Fibroblast of skin of right biceps (primary cell): ENCODE measurements at places on chromosomes 7 and 10.

DNA sequence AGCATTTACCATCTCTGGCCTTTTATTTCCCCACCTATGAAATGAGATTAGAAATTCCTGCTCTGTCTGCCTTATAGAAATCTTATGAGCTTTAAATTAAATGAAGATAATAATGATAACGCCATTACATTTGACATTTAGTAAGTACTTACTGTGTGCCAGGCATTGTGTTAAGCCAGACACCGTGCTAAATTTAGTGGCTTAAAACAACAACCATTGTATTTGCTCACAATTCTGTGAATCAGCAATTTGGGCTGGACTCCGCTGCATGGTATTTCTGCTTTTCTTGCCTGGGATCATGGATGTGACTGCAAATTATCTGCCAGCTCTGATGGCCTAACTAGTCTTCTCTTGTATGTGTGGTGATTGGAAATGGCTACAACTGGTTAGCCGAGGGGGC lies 56.4 kb upstream of the CCDC6 start:
- no peak for DNase-seq

DNA sequence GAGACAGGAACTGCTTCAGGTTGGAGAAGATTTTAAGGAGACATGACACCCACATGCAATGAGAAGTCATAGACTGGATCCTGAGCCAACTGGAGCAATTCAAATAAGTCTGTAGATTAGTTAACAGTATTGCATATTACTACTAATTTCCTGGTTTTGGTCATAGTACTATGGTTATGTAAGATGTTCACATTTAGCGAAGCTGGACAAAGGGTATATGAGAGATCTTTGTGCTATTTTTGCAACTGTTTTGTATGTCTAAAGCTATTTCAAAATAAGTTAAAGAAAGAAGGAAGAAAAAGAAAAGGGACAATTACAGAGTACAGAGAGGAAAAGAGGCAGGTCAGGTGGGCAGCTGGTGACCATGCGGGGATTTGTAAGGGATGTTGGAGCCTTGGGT lies 116.5 kb upstream of the SVIL start:
- DNase-seq, result no peak

DNA sequence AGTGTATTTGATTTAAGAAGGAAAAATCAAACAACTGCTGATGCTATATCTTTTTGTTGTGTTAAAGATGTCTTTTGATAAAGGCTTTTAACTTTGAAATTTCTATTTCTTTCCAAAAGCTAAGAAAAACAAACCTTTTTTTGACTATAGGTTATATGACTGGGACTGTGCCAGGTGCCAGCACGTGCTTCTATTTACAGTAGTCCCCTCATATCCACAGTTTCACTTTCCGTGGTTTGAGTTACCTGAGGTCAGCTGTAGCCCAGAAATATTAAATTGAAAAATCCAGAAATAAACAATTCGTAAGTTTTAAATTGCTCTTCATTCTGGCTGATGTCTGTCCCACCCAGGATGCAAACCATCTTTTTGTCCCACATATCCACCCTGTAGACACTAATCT lies 104.3 kb downstream of the BBS9 start:
- DNase-seq, result no peak

DNA sequence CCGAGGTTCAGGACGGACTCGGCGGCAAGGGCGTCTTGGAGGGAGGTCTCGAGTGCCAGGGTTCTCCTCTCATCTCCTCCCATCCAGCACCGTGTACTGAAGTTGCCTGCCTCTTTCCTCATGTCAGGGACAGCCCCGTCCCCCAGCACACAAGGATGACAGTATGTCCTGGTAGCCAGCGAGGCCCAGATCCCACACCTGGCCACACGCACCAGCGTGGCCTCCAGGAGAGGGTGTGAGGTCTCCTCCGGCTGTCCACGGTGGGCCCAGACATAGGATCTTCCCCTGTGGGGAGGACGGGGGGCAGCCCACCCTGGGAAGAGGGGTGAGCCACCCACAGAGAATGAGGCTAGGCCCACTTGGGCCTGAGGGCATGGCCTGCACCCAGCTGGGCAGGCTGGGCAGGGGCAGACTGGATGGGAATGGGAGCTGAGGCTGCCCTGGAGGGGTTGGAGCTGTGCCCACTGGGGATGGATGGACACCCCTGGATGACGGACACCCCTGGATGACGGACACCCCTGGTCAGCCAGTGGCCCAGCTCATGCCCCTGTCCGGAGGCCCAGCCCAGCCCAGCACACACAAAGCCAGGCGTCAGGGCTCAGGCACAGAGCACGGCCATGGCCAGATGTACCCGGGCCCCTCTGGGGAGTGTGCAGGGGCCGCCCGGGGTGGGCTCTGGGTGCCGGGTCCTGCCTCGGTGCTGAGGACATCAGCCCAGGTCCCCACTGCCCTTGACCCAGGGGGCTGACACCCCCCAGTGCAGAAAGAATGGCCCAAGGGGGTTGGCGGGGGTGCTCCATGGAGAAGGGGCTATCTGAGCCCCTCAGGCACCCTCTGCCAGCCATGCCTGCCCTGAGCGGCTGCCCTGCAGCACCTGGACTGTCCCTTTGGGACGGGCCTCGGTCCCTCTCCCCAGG lies 30.9 kb upstream of the CFAP46 start:
- DNase-seq, result no peak

- peak; percentile 98 for DNase-seq
Measured at GRCh38 chr10:133258818-133259601, 17.7 kb downstream of the ADAM8 start.

DNA sequence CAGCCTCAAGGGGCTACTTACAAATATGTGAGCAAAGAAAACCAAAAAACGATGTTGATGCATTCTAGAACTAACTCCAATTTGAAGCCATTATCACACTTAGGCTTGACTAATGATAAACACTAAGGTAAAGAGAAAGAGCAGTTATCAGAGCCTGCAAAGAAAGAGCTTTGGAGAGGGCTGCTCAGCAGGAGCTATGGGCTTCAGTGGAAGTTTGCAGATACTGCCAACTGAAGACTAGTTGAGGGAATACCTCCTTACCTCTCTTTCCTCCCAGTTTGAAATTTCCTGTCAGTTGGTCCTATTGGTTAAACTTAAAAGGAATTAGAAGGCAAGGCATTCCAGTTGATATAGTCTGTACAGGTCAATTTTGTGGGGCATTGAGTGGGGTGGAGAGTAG lies 498.1 kb upstream of the POT1 start:
- no peak for DNase-seq

GRCh38 chr7:115476671-115477181 lies 553.8 kb downstream of the TFEC start:
- no peak for DNase-seq

GRCh38 chr7:101486433-101487104 lies 123.9 kb downstream of the COL26A1 start:
- peak; percentile 56 for DNase-seq

GRCh38 chr7:43879477-43879876 lies 10.2 kb upstream of the MRPS24 start:
- peak; percentile 67 for DNase-seq

DNA sequence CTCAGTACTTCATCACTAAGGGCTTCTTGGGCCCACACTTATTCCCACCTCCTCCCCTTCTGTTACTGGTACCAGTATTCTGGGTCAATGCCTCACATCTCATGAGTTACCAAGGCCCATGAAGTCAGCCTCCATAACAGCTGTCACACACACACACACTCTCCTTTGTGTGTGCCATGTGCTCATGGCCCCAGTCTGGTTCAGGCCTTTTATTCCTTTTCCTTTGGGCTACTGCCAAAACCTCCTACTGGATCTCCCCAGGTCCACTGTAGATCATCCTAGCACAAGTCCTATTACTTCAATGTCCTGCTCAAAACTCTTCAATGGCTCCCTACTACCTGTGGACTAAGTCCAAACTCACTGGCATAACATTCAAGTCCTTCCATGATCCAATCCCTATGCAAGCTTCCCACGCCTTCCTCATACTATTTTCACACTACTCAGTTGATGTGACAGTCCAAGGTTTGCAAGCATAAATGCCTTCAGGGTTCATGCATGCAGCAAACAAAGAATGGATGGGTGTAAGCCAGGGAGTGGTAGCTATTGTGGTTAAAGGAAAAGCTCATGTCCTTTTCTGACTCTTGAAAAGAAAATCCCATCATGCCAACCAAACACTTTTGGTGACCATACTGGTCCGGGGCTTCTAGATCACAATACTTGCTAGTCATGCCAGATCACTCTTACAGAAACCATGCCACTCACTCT lies 68.1 kb downstream of the CCDC6 start:
- no peak for DNase-seq

GRCh38 chr7:82697897-82698296 lies 254.3 kb upstream of the CACNA2D1 start:
- DNase-seq, result peak; percentile 76

- DNase-seq, result no peak
Measured at GRCh38 chr10:8616166-8616565, 561.7 kb downstream of the GATA3 start.

GRCh38 chr7:1863091-1863900 lies 193.2 kb downstream of the ELFN1 start:
- no peak for DNase-seq

GRCh38 chr10:62818426-62819011 lies 2.4 kb upstream of the EGR2 start:
- peak; percentile 20 for DNase-seq

DNA sequence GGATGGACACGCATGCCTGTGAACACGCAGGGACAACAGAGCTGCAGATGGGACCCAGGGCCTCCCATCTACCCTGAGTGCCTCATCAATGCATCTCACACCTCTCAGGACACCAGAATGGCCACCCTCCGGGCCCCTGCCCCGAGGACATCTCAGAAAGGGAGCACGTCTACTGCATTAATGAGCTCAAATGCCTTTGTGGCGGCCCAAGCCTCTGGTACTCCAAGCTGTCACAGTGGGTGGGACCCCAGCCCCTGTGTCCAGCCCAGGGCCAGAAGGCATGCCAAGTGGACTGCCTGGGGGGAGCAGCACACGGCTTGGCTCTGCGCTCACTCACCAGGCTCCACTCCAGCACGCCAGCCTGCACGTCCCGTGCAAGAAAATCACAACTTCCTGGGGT lies 52.0 kb downstream of the TCERG1L start:
- no peak for DNase-seq

DNA sequence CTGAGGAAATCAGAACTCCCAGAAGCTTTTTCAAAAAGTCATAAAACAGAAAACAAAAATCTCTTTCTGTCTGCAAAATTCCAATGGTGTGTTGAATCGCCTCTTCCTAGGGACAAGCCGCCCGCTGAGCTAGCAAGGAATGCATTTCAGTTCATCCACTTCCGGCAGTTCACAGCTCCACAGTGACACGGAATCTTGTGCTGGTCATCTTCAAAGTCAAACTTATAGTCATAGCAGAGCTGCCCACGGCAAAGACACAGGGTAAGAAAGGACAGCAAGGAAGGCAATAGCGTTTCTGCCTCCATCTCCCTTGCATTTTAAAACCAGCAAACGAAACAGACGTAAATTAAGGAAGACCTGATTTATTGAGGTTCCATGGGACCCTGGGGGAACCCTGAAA lies 111.2 kb downstream of the GALNT11 start:
- peak; percentile 30 for DNase-seq

DNA sequence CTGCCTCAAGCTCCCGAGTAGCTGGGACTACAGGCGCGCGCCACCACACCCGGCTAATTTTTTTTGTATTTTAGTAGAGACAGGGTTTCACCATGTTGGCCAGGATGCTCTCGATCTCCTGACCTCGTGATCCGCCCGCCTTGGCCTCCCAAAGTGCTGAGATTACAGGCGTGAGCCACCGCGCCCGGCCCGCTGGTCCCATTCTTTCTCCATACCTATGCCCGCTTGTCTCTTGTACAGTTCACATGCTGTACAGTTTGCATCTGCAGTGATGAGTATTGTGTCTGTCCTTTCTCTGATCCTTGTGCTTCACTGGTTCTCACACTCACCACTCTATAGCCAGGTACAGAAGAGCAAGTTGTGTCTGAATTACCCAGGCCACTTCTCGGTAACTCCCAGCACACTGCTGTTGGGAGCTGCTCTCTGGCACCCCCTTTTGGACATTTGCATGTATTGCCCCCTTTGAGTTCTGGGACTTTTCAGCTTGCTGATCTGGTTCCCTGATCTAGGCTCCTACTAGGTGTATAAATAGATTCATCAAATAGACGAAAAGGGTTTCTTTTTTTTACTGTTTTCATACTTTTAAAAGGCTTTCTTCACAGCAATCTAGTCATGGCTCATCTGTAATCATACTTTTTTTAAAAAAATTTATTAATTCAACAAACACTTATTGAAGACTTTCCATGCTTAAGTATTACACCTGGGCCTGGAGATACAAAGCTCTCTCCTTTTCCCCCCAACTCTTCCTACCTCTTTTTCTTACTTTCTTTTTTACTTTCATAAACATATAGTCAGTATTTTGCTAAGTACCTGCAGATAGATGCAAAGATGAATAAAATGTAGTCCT lies 53.5 kb downstream of the AOAH start:
- peak; percentile 54 for DNase-seq

GRCh38 chr10:74889662-74889998 lies 63.2 kb downstream of the KAT6B start:
- DNase-seq, result no peak
